ENCODE measurements at places on chromosomes 5 and 9.

DNA sequence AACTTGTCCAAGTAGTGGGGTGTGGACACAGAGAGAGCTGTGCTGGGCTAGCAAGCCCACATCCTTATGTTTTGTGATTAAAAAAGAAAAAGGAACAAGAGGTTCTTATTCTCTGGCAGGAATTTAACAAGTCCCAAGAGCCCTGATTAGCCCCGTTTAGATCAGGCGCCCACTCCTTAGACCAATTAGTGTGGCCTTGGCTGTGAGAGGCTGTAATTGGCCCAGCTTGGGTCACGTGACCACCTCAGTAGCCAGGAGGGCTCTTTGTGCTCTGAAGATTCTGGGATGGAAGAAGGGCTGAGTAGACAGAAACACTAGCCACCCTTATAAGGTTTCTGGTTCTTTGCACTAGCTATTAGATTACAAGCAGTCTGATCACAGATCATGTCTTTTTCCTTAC, 31.1 kb downstream of the GCNT4 start:
- no peak for DNase-seq

GRCh38 chr5:138662599-138662998, 87.4 kb upstream of the HSPA9 start:
- DNase-seq = peak; percentile 64

GRCh38 chr5:5983261-5983980, 394.9 kb downstream of the MED10 start:
- DNase-seq = no peak

- no peak for DNase-seq
Observed at GRCh38 chr5:166428264-166428803, 1863.1 kb upstream of the WWC1 start.

DNA sequence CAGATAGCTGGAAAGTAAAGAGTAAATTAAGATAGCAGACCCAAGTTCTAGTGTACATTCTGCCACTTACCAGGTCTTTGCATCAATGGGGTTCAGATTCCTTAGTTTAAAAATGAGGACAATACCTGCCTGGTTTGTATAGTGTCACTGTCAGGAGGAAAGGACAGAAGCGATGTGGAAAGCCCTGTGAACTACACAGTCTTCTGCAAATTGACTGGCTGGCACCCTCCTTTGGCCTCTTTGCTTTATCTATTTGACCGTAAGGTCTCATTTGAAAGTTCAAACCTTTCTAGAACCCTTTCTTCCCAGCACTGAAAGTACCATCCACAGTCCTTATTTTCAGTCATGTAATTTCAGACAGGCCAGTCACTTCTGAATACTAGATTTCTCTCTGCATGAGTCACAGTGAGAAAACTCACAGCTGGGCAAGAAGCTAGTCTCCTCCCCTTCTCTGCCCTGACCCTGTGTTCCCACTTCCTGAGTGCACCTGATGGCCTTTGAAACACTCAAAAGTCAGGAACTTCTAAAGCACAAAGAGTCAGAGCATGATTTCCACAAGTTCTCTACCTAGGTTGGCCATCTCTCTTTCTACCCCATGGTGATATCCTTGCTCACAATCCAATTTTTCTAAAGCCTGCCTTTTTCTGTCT, 91.3 kb upstream of the RASEF start:
- no peak for DNase-seq

- DNase-seq = no peak
Observed at GRCh38 chr9:82127465-82127864, 138.9 kb downstream of the SPATA31D1 start.

DNA sequence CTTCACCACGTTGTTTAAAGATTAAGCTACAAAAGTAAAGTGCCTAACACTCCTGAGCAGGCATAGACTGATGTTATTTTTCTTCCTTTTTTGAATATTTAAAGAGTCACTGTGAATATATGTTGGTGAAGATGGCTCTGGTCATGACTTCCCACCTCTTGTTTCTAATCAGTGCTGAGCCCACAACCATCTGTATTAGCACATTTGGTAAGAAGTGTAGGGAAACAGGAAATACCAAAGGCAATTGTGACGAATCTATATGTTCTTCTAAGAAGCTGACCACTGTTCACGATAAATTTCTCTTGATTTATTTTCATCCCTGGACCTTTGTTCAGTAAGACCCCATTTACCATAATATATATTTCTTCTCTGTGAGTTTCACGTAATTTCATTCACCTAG, 108.3 kb upstream of the PCA3 start:
- DNase-seq = no peak

DNA sequence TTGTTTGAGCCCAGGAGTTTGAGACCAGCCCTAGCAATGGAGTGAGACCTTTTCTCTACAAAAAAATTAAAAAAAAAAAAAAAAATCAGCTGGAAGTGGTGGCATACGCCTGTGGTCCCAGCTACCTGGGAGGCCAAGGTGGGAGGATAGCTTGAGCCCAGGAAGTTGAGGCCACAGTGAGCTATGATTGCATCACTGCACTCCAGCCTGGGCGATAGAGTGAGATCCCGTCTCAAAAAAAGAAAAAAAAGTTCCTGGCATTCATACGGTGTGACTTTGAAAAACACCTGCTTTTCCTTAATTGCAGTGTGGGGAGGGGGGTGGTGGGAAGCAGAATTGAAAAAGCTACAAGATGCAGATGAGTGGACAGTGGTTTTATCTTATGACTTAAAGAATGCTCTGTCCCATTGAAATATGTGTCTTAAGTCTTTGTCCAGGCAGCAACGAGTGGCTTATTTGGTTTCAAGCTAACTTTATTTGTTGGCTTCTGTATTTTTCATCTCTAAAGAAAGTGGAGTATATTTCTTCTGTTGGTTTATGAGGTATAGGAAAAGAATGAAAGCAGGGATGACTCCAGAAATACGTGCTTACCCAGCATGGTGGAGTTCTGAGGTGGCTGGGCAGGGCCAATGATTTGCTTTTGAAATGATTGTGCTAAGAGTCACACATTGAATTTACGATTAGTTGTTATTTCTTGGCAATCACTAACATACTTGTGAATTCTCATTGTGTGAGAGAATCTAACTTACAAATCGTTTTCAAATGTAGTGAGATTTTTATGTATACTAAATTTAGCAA, 27.8 kb downstream of the ROPN1L start:
- DNase-seq = no peak

DNA sequence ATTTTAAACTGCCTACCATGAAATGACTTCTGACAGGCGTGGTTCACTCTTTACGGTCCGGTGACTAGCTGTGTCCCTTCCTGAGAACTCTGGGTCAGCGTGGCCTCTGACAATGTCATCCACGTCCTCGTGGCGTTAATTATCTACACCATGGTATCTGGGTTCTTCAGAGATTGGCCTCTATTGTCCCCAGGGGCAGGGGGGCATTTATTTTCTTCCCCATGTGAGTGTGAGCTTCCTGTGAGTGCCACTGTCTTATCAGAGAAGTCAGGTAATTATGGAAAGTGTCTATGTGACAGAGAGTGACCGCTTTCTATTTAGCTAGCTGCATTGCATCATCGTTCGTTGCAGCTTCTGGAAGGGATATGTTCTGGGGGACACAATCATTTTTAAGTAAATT, 77.2 kb downstream of the FBXL7 start:
- DNase-seq = no peak

DNA sequence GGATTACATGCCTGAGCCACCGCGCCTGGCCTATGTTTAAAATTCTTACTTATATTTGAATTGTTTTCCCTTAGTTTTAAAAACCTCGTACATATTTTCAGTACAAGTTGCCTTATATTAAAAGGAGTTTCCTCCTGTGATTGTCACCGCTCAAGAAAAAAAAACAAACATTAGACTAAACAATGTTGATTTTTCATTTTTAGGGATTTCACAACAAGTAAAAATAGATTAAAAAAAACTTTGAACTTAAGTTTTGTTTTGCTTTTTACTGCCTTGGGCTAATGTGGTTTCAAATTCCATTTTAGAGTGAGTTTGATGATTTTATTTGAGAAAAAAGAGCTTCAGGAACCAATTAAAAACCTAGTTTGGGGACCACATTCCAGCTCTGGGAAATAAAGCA, 1196.6 kb upstream of the CDH18 start:
- DNase-seq = no peak

DNA sequence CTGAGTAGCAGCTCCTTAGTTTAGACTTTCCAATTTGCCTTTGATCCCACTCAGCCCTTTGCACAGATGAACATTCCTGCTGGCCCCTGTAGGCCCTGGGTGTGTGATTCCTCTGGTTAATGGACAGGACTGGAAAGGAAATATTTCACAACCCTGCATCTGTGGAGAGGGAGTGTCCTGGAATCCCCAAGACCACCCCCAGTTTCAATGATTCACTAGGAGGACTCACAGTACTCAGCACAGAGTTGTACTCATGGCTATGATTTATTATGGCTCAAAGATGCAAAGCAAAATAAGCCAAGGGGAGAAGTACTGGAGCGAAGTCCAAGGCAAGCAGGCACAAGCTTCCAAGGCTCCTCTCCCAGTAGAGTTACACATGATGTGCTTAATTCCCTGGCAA, 42.4 kb upstream of the TJP2 start:
- no peak for DNase-seq

DNA sequence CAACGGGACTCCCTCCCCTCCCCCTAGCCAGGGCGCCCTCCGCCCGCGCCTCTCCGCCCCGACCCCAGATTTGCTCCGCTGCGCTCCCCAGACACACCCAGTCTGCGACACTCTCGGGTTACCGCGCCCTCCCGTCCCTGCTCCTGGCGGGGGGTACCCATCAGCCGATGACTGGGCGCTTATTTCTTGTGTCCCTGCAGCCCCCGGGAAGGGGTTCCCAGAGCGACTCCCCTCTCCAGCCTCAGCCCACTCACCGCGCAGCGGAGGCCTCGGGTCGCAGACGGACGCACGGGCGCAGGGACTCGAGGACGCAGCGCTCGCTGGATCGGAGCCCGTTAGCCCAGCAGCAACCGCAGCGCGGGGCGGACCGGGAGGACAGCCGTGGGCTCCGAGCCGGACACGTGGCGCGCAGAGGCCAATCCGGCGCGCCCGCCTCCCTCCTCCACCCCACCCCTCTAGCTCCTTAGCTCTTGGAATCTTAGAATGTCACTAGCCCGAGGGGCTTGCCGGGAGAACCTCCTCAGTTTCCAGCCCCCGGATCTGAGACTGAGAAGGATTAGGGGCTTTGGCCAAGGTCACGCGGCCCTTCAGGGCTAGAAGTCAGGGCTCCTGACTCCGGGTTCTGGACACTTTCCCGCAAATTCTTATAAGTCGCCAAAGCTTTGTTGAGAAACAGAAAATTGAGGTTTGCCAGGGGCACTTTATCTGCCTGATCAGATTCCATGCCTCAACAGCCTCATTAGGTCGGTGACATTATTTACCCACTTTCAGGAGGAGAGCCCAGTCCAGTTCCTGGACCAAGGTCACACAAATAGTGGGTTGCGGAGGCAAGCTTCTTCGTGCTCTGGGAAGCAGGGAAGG, at the start of gene ANXA6:
ANXA6 (minus strand) TSS at position 354 of the 861 bp plus-strand sequence. CDS start 9,878 bp downstream, outside the sequence.
- DNase-seq = peak; percentile 76

- no peak for DNase-seq
Observed at GRCh38 chr9:97045300-97045699, 6.4 kb upstream of the CTSV start.

- no peak for DNase-seq
Observed at GRCh38 chr5:39274398-39275085, 55.2 kb upstream of the FYB1 start.

DNA sequence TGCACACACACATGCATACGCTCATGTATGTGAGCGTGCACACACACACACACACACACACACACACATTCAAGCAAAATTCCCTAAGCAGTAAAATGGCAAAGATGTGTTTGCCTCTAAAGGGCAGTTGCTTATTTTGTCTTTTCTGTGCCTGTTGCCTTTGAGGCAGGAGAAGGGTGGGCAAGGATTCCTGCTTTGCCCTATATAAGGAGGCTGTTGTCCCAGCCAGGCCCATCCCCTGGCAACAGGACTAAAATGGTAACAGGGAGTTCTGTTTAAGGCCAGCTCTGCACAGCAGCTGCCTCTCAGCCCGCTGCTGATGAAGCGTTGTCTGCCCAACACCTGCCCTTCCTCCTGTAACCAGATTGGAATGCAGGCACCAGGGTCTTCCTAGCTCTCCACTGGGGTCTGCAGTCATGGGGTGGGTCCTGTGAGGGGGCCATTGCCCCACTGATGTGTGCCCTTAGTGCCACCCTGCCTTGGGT, 64.4 kb downstream of the PPARGC1B start:
- no peak for DNase-seq

DNA sequence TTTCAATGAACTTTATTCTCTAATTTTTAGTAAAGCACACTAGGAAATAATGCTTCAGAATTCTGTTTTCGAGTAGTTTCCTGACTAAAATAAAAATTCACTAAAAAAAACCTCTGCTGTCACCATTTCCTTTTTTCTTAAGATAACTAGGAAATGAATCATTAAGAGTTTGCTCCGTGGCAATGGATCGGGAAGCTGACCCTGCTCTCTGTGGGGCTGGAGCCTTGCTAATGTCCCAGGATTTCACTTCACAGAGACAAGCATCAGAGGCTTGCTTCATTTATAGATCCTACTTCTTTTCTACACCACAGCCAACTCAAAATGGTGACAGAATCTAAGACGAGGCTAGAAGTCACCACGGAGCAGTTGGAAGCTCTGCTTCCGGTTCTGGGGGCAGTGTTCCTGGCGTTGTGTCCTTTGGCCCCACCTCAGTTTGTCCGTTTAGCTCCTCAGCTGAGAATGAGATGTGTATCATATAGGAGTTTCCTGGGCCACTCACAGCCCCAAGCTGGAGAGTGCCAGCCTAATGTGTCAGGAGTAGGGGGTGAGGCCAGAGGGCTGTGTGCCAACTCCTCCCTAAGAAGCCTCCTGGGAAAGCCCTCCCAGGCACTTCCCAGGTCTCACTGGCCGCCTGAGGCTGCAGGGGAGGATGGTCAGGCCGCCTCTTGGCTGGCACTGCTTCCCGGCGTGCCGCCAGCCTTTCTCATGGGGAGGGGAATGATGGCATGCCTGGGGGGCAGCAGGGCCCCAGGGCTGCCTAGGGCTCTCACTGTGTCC, 19.6 kb downstream of the TENT4A start:
- DNase-seq = no peak

- DNase-seq = no peak
Observed at GRCh38 chr5:179165421-179166170, 105.4 kb downstream of the ZNF354C start.

- DNase-seq = no peak
Observed at GRCh38 chr9:114030364-114030763, 47.7 kb downstream of the AMBP start.

DNA sequence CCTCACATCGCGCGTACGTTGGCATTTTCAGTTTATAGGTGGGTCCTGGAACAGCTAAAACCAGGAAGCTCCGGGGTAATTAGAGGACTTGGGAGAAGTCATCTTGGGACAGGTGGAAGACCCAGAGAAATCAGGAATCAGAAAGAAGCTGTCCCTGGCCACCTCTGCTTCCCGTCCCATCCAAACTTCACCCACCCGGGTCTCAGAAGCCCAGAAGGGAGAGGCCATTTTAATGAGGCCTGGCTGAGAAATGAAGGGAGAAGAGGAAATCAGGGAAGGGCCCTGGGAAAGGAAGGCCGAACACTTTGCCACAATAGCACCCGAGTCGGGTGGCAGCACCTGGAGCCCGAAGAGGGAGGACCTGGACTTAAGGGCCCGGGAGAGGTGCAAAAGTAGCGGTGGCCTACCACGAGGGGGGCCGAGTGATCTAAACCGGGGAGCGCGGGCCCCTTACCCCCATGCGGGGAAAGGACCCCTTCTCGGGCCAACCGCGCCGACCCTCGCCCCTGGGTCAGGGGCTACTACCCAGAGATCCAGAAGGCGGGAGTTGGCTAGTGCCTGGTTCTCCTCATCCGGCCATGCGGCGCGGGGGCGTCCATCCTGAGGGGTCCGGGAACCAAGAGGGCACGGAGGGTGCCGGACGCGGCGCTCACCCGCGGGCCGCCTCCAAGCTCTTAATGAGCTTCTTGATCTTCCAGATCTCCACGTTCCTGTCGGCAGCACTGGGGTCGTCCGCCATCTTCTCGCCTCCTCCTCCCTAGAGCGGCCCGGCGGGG, 668 bp downstream of the ETF1 start:
- DNase-seq = peak; percentile 17
